ENCODE measurements at places on chromosomes 4 and X.

- DNase-seq: no peak
These were observed 258.0 kb upstream of the EDNRA start for GRCh38 chr4:147222906-147223305.

DNA sequence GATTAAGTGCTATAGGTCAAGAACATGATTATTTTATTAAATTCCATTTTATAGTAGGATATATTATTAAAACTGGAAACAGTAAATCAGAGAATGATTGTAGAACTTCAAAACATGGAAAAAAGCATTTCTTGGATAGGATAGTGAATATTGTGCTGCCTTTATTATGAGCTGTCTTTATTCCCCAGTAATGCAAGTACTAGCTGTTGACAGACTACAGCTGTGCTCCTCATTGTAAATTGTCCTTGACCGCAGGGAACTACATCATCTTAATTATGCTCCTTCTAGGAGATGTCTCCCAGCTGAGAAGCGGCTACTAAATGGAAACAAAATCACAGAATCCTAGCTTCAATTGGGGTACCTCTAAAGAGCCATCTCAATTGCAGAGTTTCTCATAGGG, 1457.2 kb upstream of the PCDH7 start:
- DNase-seq: no peak

DNA sequence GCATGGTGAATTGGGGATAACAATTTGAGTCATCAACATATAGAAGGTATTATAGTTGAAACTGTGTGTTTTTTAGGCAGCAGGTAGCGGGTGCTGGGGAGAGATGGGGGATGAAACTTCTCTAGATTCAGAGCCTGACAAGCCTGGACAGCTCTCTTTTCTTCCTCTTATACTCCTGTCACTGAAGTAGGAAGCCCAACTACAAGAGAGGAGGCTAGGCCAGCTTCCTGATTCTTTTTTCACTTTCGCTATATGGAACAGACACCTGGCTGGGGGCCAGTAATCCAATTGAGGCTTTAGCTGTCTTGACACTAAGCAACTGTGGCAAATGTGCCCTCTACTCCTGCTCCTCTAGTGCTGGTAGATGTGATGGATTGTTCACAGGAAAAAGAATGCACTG, 69.2 kb downstream of the PHKA1 start:
- DNase-seq: no peak

DNA sequence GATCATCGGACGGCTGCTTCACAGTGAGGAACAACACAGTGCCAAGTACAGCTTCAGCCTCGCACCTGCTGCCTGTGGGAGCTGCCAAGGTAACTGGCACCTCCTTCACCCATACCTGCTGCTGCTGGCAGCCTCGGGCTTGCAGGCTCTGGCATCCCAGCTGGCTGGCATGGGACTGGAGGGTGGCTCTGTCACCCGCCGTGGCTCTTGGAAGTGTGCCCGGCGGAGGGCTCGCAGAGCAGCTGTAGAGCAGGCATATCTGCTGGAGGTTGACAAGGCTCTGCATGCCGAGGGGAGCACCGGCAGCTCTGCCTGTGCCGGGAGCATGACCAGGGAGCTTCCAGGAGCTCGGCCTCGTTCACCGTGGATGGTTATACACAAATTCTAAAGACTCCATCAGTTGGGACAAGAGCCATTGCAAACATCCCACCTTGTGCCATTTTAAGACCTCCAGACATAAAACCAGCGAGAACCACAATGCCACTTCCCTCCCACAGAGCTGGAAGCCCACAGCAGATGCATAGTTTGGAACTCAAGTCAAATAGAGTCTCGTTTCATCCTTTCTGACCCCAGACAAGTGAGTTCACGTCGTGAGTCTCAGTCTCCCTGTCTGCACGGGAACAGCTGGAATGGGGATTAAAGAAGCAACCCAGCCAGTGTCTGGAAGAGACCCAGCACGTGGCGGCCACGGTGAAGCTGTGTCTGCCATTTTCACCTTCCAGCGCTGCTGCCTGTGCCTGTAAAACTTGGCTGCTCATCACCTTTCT, 84.3 kb upstream of the PSAPL1 start:
- DNase-seq: no peak

- no peak for DNase-seq
These were observed 581 bp upstream of the STK32B start for GRCh38 chr4:5050520-5051277.

DNA sequence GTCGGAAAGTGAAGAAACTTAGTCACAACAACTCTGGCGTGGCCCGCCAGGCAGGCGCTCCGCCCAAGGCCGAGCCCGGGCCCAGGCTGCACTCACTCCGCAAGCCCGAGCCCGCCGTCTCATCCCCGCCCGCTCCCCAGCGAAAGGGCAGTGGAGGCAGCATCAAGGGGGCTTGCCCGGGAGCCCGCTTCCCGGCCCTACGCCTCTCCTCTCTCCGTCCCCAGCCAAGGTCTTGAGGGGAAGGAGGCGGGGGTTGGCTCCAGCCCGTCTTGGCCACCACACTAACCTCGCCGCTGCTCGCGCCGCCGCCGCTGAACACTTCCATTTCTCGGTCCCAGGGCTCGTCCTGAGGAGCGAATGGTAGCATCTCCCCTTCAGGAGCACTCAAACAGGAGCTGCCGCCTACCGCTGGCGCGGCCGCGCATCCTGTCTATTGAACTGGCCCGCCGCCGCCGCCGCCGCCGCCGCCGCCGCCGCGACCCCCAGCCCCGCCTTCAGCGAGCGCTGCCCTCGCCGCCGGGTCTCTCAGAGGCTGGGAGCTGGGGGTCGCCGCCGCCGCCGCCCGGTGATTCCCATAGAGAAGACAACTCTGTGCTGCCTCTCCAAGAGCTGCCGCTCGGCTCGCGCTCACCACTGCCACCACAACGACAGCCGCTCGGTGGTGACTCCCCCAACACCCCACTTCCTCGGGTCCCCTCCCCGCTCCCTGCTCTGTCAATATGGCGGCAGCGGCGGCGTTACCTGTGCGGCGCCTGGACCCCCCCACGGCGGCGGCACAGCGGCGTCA, at the start of gene RPS6KA6:
Gene RPS6KA6, minus strand, starts transcription at position 667 of the 787 bp plus-strand sequence. Its CDS starts 300 bp downstream, at position 367.
- no peak for DNase-seq

DNA sequence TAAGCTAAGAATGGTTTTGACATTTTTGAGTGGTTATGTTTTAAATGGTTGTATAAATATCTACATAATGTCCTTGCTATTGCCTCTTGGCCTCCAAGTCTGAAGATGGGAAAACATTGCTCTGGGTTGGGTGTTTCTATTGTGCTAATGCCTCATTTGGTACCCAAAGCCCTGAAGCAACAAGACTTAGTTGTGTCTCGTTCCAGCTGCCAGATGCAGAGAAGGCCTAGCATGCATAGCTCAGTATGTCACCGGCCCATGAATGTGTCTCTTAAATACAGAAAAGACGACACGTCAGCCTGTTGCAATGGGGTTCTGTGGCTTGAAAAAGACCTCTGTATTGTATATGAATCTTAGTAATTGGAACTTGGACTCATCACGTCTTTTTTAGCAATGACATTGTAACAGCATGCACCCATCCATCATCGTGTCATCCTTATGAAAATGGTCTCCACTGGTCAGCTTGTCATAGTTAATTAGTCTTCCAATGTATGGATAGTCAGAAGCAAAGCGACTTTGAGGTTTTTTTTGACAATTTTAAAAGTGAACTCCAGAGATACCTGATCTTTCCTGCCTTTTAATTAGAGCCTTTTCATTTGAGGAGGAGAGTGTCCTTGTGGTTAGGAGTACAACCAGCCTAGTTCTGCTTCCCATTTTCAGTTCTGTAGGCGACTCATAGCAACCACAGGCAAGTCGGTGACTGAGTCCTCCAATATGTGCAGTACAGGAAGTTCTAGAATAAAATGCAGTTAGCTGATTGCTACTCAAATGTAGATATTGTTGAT, 126.4 kb upstream of the GATB start:
- no peak for DNase-seq

DNA sequence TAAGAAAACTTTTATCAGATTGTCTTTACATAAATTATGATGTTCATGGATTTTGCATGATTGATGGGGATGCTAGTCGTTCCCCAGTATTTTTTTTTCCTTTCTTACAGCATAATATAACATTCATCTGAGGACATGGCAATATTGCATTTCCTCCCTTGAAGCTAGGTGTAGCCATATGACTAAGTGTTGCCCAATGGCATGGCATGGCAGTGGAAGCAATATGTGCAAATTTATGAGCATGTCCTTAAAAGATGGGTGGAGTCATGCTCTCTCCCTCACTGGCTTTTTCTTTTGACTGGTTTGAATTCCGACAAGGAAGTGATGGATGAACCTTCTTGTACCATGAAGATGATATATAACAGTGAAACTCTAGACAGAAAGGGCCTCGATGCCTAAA, 96.3 kb downstream of the BANK1 start:
- no peak for DNase-seq

DNA sequence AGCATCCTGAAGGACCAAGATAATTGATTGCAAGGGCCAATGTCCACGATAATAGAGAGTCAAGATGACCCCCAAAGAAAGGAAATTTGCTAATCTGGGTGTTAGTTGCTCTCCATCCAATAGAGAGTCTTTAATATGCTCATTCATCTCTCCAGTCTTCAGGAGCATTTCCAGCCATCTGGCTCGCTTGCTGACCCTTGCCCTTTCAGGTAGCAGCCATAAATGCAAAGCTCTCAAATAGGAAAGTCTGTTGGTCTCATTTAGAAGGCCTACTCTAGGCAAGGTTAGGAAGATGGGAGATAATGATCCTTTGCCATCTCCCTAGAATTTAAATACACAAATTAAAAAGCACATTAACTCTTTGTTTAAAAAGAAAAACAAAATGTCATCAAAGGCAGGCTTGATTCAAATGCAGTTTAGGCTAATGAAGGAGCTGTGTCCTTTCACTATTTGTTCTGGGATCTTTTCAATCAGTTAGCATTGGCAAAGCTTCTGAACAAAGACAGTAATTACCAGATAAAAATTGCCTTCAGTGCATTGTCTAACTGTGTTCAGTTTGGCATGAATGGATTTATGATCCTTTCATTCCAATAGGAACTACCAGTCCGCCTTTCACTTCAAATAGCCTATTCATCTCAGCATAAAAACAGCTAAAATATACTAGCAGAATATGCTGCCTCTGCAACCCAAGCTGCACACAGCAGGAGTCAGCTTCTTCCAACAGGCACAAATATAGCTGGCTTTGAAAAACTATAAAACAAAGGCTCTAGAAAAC, 49.6 kb upstream of the ATXN3L start:
- DNase-seq: no peak

- no peak for DNase-seq
These were observed 1593.2 kb downstream of the C4orf33 start for GRCh38 chr4:130689181-130689580.

- no peak for DNase-seq
These were observed 10.1 kb upstream of the TMEM154 start for GRCh38 chr4:152689615-152690501.

DNA sequence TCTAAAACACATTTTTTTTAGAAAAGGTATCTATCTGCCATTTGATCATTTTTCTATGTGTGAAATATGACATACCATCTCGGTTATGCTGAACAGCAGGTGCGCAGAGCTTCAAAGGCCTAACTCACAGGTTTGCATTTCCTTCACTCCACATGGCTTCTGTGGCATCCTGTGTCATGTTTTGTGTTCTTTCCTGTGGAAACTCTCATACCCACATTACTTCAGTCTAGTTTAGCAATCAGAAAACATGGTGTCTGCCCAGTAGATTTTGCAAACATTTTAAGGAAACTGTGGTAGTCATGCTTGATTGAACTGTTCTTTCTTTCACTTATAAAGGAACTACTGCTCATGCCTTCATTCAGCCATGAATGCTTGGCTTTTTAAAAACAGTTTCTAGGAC, 11.3 kb upstream of the ARAP2 start:
- DNase-seq: peak; percentile 87

GRCh38 chr4:188127214-188127874, 11.9 kb upstream of the TRIML1 start:
- DNase-seq: no peak

GRCh38 chrX:74274516-74274915, 29.5 kb upstream of the ZCCHC13 start:
- no peak for DNase-seq

DNA sequence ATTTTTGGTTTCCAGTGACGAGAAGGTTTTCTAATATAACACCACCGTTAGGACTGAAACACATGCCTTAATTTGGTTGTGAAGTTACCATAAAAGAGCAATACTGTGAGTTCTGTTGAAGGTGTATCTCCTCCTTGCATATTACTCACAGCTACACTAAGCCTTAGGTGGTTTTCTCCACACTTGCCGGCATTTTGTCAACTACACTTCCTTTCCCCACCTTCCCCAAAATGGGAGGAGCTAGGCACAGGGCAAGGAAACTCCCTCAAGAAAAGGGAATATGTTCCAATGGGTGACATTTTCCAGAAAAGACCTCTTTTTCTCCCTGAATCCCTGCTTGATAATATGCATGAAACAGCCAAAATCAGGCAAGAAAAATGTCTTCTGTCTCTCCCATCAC, 44.8 kb downstream of the RELL1 start:
- DNase-seq: no peak

GRCh38 chr4:109574443-109574850, 14.4 kb downstream of the MCUB start:
- DNase-seq: peak; percentile 46

DNA sequence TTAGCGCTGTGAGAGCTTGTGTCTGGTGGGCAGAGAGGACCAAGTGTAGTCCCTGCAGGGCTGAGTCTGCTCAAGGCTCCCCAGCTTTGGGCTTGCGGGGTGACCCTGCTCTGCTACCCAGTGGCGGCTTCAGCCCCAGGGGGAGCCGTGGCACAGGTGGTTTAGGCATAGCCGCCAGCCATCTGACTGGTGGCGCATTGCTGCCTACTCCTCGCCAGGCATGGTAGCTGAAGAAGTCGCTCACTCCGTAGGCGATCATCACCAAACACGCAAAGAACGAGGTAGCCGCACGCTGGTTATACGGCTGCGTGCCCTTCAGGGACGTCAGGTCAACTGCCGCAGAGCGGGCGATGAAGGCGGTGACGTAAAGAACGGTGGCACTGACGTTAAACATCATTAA, 180.7 kb upstream of the DIPK2B start:
- DNase-seq: no peak

GRCh38 chr4:27003642-27004113, 143.0 kb downstream of the STIM2 start:
- peak; percentile 21 for DNase-seq

DNA sequence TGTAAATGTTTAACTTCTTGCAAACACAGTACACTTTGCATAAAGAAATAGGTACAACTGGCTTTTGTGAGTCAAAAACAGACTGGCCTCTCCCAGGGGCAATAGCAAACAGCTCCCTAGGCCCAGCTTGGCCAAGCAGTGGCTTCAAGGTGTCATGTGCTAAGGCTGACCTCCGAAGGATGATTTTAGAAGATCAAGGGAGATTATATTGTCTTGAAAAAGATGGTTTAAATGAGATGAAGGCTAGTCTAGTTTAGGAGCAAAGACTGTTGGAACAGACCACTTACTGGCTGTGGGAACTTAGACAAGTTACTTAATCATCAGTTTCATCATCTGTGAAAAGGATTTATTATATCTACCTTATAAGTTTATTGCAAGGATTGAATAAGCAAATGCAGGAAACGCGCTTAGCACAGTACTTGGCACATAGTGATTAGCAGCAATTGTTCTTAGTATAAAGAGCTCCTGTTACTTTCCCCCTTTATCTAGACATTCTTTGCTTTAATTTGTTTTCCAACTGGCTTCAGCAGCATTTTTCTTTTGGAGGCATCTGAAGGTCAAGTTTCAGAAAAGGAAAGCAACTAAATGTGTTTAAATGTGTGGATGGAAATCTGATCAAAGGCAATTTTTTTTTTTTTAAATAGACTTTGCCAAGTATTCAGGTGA, 17.2 kb downstream of the ANXA3 start:
- DNase-seq: no peak

GRCh38 chrX:106791495-106791894, 11.0 kb upstream of the TBC1D8B start:
- peak; percentile 6 for DNase-seq

GRCh38 chr4:113278324-113278934, 229.0 kb downstream of the ANK2 start:
- peak; percentile 43 for DNase-seq

- no peak for DNase-seq
These were observed 13.4 kb upstream of the ZCCHC18 start for GRCh38 chrX:104098919-104099318.

Data from CD4-positive, alpha-beta T cell treated with Interleukin-17A for 1 hour (primary cell).